Ovary (tissue), 10 donors: ENCODE measurements at places on chromosomes 5 and 9. TPM values are rescaled to one million over a fixed set of nuclear protein-coding genes. Genes with fewer than 3 reads are reported as not detected.

DNA sequence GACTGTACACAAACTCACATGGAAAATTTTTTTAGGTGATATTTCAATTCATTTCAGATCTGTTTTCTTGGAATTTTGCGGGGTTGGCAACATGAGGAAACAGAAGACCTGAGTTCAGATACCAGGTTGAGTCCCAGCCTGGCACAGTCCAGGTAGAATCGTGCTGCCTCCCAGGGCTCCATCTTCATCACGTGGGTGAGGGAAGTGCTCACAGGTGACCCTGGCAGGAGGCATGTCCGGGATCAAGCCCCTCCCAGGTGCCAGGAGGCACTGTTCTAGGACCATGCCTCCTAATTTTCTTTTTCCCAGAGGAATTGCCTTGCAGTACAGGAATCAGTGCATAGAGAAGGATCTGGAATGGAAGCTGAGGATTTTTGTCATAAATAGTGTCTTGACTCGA, 318.3 kb upstream of the IRX4 start:
- no peak overlapping the region for H3K27ac ChIP-seq
- no peak overlapping the region for H3K4me3 ChIP-seq
- H3K4me1 ChIP-seq, result no peaks in the 10 kb centered on the region
- H3K36me3 ChIP-seq, result no peaks in the 10 kb centered on the region

GRCh38 chr9:109408759-109409462, 88.1 kb upstream of the EPB41L4B start:
- H3K27me3 ChIP-seq, result no peaks in the 10 kb centered on the region
- H3K4me3 ChIP-seq, result no peak overlapping the region
- no peaks in the 10 kb centered on the region for H3K36me3 ChIP-seq
- no peak overlapping the region for H3K27ac ChIP-seq
- H3K4me1 ChIP-seq, result no peaks in the 10 kb centered on the region
- no peak for DNase-seq

DNA sequence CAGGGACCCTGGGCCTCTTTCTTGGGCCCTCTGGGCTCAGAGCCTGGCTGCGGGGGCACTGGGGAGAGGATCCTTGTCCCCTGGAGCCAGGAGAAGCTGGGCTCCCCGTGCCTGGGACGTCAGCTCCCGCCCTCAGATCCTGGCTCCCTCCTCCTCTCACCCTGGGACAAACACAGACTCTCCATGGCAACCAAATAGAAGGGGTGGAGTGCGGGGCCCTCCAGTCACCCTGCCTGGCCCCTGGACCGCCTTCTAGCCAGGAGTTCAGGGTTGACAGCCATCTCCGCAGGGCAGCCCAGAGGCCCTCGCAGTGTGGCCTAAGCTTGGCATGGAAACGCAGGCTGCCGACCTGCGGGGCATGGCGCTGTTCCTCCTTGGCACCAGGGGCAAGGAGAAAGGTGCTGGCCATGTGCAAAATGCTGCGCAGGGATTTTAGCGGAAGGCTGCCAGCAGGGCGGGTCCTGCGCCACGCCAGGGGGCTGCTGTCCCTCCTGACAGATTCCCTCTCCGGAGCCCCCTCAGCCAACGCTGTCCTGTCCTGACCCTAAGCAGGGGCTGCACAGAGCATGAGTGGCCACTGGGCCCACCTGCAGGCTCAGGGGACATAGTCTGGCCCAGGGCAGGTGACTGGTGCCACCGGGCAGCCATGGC, 1.0 kb downstream of the ZDHHC11 start:
- no peaks in the 10 kb centered on the region for H3K27me3 ChIP-seq
- no peaks in the 10 kb centered on the region for H3K36me3 ChIP-seq
- H3K4me1 ChIP-seq, result no peaks in the 10 kb centered on the region
- no peak overlapping the region for H3K4me3 ChIP-seq
- peak; percentile 19 for DNase-seq

GRCh38 chr5:118894709-118895108, 93.6 kb downstream of the DTWD2 start:
- no peak overlapping the region for H3K27ac ChIP-seq
- H3K27me3 ChIP-seq, result no peaks in the 10 kb centered on the region
- no peaks in the 10 kb centered on the region for H3K36me3 ChIP-seq

DNA sequence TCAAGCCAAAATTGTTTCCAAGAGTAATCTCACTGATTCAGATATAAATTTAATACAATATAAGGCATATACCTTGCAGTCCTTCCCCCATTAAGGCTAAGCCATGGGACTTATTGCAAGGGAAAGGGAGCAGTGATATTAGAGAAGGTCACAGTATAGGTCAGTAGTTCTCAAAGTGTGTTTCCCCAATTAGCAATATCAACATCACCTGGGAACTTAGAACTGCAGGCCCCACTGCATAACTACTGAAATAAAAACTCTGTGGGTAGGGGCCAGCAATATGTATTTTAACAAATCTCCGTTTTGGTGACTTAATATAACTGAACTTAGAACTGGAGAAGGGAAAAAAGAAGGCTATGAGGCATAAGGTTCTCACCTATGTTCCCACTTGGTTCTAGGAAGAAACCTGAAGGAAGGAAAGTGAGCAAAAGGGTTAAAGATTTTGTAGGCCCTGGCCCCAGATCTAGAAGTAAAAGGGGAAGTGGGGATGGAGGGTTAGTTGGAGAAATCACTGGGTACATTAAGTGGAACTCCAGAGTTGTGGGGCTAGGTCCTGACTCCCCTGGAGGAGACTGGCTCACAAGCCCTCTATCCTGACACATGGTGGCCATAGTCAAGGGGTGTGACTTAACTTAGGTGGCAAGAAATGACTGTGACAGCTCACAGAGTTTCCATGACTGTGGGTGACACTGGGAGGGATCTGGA, 40.7 kb downstream of the WDR36 start:
- DNase-seq, result no peak
- H3K27me3 ChIP-seq, result no peaks in the 10 kb centered on the region

GRCh38 chr9:116736399-116737151, 49.5 kb downstream of the TRIM32 start:
- H3K4me1 ChIP-seq, result no peaks in the 10 kb centered on the region
- H3K4me3 ChIP-seq, result no peak overlapping the region
- no peak for DNase-seq
- H3K36me3 ChIP-seq, result no peaks in the 10 kb centered on the region

DNA sequence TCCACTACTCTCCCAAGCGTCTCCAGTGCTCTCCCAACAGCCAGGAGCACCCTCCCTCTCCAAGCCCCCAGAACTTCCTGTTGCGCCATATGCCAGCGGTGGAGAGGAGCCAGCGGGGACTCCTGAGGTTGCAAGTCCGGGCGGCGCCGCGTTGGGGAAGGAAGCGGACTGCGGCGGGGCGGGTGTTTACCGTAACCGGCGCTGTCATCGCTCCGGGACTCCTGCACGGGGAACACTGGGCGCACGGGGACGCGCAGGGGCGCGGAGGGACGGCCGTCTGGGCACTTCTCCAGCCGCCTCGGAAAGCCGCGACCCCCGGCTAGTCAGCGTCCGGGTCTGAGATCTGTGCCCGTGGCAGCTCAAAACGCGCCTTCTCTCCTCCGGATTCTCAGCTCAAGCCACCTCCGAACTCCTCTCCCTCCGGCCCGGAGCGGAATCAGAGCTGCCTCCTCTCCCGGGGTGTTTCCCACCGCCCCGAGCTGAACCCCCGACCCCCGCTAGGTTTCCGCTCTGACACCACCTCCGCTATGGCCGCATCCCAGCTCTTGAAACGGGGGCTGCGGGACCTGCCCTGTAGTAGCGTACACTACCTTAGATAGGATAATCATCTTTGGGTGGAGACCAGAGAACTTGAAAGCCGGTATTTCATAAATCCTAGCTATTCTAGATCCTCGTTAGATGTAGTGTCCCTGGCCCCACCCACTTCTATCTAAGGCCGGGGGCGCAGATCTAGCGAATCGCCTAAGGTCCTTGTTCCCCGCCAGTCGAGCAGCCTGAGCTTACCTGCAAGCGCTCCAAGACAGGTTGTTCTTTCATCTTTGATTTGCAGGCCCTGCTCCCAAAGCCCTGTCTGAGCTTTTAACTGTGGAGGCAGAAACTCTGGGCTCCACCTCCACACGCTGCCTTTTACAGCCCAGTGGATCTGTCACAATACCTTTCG, at the start of gene TRPM6:
Gene TRPM6, minus strand, starts transcription at position 881 of the 940 bp plus-strand sequence. Its CDS starts 65 bp downstream, at position 816.
- peak; percentile 63 for DNase-seq
- H3K36me3 ChIP-seq, result no peaks in the 10 kb centered on the region
- no peaks in the 10 kb centered on the region for H3K4me1 ChIP-seq
- H3K27ac ChIP-seq, result no peak within 1 kb of the TSS
- H3K4me3 ChIP-seq, result peak within 1 kb of the TSS; percentile 40
- no peaks in the 10 kb centered on the region for H3K27me3 ChIP-seq

The MCCC2 gene
- 27.1 TPM for total RNA-seq

The REXO4 gene
- 22.5 TPM for total RNA-seq

The NDUFA8 gene
- total RNA-seq, result 30.4 TPM

The OGN gene
- total RNA-seq, result 57.7 TPM

The TARS1 gene
- 61.7 TPM for total RNA-seq
